ENCODE measurements at places on chromosomes 16 and 17. TPM values are rescaled to one million over a fixed set of nuclear protein-coding genes. Genes with fewer than 3 reads are reported as not detected.

The TMC6 gene
- total RNA-seq = 36.1 TPM

The KRT40 gene
- total RNA-seq = not detected

The DOC2B gene
- total RNA-seq = 3.0 TPM

The ZNRF1 gene
- 64.2 TPM for total RNA-seq

The SMPD3 gene
- total RNA-seq = 4.7 TPM

The KRT17 gene
- total RNA-seq = 201 TPM

The WFIKKN1 gene
- 1.5 TPM for total RNA-seq

The DUS2 gene
- 7.2 TPM for total RNA-seq

The CCDC200 gene
- not detected for total RNA-seq

The USH1G gene
- not detected for total RNA-seq

The MARCHF10 gene
- not detected for total RNA-seq

The MMP2 gene
- 175 TPM for total RNA-seq

The USP31 gene
- total RNA-seq = 16.2 TPM

The UTS2R gene
- not detected for total RNA-seq

The EXOC7 gene
- total RNA-seq = 159 TPM

The HYDIN gene
- 1.5 TPM for total RNA-seq

The EZH1 gene
- 28.5 TPM for total RNA-seq

The GAST gene
- total RNA-seq = not detected

The KRT32 gene
- not detected for total RNA-seq

The CYBA gene
- 86.0 TPM for total RNA-seq

The KIF2B gene
- total RNA-seq = 4.8 TPM

The COX6A2 gene
- 3.9 TPM for total RNA-seq

The SLFN14 gene
- total RNA-seq = not detected

The ARRB2 gene
- 12.5 TPM for total RNA-seq

The ZG16 gene
- total RNA-seq = not detected

The PABPN1L gene
- total RNA-seq = not detected

The TMEM204 gene
- 33.9 TPM for total RNA-seq

The ABCA9 gene
- 0.41 TPM for total RNA-seq

The TUBB3 gene
- 20.7 TPM for total RNA-seq

The PRR35 gene
- not detected for total RNA-seq

The CEP295NL gene
- total RNA-seq = 2.2 TPM

The PARD6A gene
- total RNA-seq = 3.4 TPM

The VTN gene
- total RNA-seq = 57.8 TPM

The CREBBP gene
- total RNA-seq = 143 TPM

The CTRB2 gene
- not detected for total RNA-seq

All from prostate gland (tissue), 2 donors.